ENCODE measurements at places on chromosomes 7 and 10. TPM values are rescaled to one million over a fixed set of nuclear protein-coding genes. Genes with fewer than 3 reads are reported as not detected.

Gene TMEM236
- polyA plus RNA-seq, result 0.13 TPM

Gene HTRA1
- 73.1 TPM for polyA plus RNA-seq

Gene PLXNA4
- 4.0 TPM for polyA plus RNA-seq

Gene CDHR3
- 3.6 TPM for polyA plus RNA-seq

Gene HOGA1
- 2.7 TPM for polyA plus RNA-seq

Gene ACSL5
- not detected for polyA plus RNA-seq

Gene PAOX
- 5.3 TPM for polyA plus RNA-seq

Gene ANKRD61
- not detected for polyA plus RNA-seq

Gene NRCAM
- polyA plus RNA-seq, result 522 TPM

Gene XPNPEP1
- 12.9 TPM for polyA plus RNA-seq

Gene PNLIP
- polyA plus RNA-seq, result not detected

Gene NKX1-2
- polyA plus RNA-seq, result 0.16 TPM

Gene TRIM50
- not detected for polyA plus RNA-seq

Gene MSMB
- polyA plus RNA-seq, result not detected

Gene GJD4
- polyA plus RNA-seq, result not detected

Gene CTAGE8
- polyA plus RNA-seq, result not detected

Gene MYL7
- 2.4 TPM for polyA plus RNA-seq

Gene TSPAN33
- 0.92 TPM for polyA plus RNA-seq

Gene ANTXRL
- polyA plus RNA-seq, result not detected

Gene FAM25A
- polyA plus RNA-seq, result not detected

Gene GHITM
- polyA plus RNA-seq, result 378 TPM

Gene LOXL4
- not detected for polyA plus RNA-seq

Gene CTTNBP2
- polyA plus RNA-seq, result 142 TPM

Gene ARHGEF35
- polyA plus RNA-seq, result not detected

Gene OPTN
- 26.3 TPM for polyA plus RNA-seq

Gene CCDC3
- polyA plus RNA-seq, result 1.6 TPM

Gene FHIP2A
- polyA plus RNA-seq, result 21.5 TPM

Gene MUC12
- polyA plus RNA-seq, result not detected

Gene HTR7
- polyA plus RNA-seq, result 3.1 TPM

Gene DNA2
- polyA plus RNA-seq, result 2.2 TPM

Measured in Purkinje cell (primary cell).